ENCODE measurements at places on chromosomes 6 and 20. TPM values are rescaled to one million over a fixed set of nuclear protein-coding genes. Genes with fewer than 3 reads are reported as not detected.

The NKX2-2 gene
- not detected for total RNA-seq

The APOBEC2 gene
- not detected for total RNA-seq

The MLIP gene
- not detected for total RNA-seq

The FAM210B gene
- 5.2 TPM for total RNA-seq

The FNDC1 gene
- total RNA-seq: not detected

The SEMG1 gene
- not detected for total RNA-seq

The ITPA gene
- total RNA-seq: 53.2 TPM

DNA sequence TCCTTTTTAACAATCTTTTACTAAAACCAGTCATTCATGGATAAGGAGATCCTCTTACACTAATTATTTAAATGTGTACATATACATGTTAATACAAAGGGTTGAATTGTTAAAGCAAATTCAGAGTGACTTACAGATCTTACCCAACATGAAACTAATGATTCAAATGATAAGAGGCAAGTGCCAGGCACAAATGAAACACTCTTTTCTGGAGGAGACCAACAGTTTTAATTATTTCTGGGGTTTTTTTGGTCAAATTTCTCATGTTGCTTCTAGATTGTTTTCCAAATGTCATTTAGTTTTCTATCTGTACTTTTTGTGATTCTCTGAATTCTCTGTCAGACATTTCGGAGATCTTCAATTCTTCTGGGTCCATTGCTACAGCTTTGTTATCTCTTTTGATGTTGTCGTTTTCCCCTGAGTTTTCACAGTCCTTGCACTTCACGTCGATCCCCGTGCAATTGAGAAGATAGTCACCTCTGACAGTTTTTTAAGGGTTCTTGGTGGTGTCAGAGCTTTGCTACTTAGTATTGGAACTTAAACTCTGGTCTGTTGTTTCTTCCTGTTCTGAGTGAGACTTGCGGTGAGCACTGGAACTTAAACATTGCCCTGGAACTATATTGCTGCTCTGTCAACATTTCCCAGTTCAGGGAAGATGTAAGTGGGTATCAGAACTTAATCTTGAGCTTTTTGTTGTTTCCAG lies 23.2 kb downstream of the MAS1 start:
- H3K4me3 ChIP-seq: no peak overlapping the region
- no peak for DNase-seq
- peaks cover 1% of the 10 kb centered on the region for H3K4me1 ChIP-seq
- no peaks in the 10 kb centered on the region for H3K36me3 ChIP-seq

- no peak overlapping the region for H3K27ac ChIP-seq
- H3K4me3 ChIP-seq: no peak overlapping the region
- no peaks in the 10 kb centered on the region for H3K36me3 ChIP-seq
- no peaks in the 10 kb centered on the region for H3K27me3 ChIP-seq
- no peak for DNase-seq
Measured at GRCh38 chr6:139778688-139779087, 404.2 kb upstream of the CITED2 start.

DNA sequence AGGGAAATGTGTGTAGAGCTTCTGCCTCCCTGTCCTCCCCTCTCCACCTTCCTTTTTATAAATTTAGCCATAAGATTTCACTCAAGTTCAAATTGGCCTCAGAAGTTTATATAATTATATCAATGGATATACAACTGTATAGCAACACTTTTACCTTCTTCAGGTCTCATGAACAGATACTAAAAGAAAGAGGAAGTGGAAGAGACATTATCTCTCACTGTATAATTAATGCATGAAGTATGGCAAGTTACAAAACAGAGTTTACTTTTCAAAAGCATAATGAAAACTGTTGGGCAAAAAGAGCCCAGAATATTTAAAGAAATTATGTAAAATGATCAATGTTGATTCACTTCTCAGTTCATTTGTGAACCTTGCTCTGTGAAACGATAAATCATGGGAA lies 99.7 kb downstream of the PDE7B start:
- H3K4me1 ChIP-seq: no peaks in the 10 kb centered on the region
- no peak overlapping the region for H3K4me3 ChIP-seq
- H3K27me3 ChIP-seq: no peaks in the 10 kb centered on the region
- DNase-seq: no peak
- no peak overlapping the region for H3K27ac ChIP-seq

DNA sequence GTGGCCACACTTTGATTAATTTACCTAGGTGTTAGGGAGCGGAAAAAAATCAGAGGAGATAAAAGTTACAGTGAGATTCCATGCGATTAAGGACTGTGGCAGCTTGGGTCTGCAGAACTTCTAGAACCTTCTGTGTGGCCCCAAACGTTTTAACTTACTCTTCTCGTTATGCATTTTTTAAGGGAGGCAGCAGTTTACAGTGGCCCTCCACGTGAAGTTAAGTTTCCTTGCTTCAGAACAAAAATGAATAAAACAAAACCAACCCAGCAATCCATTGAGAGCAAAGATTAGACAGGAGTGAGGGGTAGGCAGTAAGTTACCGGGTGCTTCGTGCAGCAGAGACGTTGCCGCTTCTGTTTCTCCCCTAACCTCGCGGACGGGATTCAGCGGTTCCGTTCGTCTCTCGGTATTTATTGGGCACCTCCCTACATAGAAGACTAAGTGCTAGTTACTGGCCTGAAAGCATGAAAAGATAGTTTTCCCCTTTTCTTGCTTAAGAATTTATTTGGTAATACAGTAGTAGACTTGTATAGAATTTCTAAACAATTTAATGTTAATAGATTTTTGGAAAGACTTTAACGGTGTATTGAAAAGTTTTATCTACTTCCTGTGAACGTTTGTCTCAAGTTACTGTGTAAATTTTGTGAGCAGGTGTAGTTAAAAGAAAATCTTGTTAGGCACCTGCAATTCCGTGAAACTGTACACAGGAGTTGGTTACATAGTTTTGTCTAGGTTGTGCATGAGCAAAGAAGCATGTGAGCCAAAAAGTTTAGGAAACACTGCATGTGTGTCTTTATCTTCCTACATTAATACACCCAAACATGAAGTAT lies 1.1 kb downstream of the BAG2 start:
- no peaks in the 10 kb centered on the region for H3K27me3 ChIP-seq
- H3K4me3 ChIP-seq: peak overlapping the region; percentile 87
- peak; percentile 51 for DNase-seq
- peaks cover 21% of the 10 kb centered on the region for H3K36me3 ChIP-seq
- H3K4me1 ChIP-seq: peaks cover 38% of the 10 kb centered on the region

- no peaks in the 10 kb centered on the region for H3K36me3 ChIP-seq
- no peaks in the 10 kb centered on the region for H3K27me3 ChIP-seq
- no peak for DNase-seq
- no peak overlapping the region for H3K27ac ChIP-seq
- no peak overlapping the region for H3K4me3 ChIP-seq
Measured at GRCh38 chr6:17202526-17202925, 78.6 kb upstream of the RBM24 start.

- H3K27ac ChIP-seq: peak overlapping the region; percentile 23
- no peaks in the 10 kb centered on the region for H3K27me3 ChIP-seq
- no peak overlapping the region for H3K4me3 ChIP-seq
- no peak for DNase-seq
- peaks cover 20% of the 10 kb centered on the region for H3K4me1 ChIP-seq
- H3K36me3 ChIP-seq: peaks cover 75% of the 10 kb centered on the region
Measured at GRCh38 chr6:166969390-166970002, 13.1 kb upstream of the RNASET2 start.

DNA sequence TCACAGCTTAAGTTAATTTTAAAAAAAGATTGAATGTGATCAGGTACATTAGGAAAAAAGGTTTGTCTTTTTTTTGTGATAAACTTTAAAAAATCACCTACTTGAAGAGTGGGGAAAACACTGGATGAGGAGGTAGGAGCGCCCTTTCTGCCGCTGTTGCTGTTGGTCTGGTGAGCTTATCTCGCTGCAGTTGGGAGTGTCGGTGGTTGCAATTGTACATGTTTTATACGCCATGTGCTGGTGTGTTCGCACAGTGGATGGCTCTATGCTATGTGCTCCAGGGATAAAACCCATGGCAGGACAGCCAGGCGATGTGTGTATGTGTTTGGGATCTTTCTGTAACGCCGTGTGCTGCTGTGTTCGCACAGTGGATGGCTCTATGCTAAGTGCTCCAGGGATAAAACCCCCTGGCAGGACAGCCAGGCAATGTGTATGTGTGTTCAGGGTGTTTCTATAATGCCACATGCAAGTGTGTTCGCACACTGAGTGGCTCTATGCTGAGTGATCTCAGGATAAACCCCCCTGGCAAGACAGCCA lies 1.7 kb downstream of the SLC22A3 start:
- H3K27me3 ChIP-seq: peaks cover 57% of the 10 kb centered on the region
- H3K4me1 ChIP-seq: peaks cover 4% of the 10 kb centered on the region
- no peaks in the 10 kb centered on the region for H3K36me3 ChIP-seq
- H3K27ac ChIP-seq: no peak overlapping the region

- H3K27ac ChIP-seq: no peak overlapping the region
- no peaks in the 10 kb centered on the region for H3K27me3 ChIP-seq
- H3K4me1 ChIP-seq: no peaks in the 10 kb centered on the region
- no peak overlapping the region for H3K4me3 ChIP-seq
- no peak for DNase-seq
Measured at GRCh38 chr6:163526346-163526745, 111.8 kb downstream of the QKI start.

GRCh38 chr6:144259986-144260385 lies 25.1 kb upstream of the UTRN start:
- no peak for DNase-seq
- H3K36me3 ChIP-seq: no peaks in the 10 kb centered on the region
- H3K27me3 ChIP-seq: no peaks in the 10 kb centered on the region
- no peak overlapping the region for H3K4me3 ChIP-seq

DNA sequence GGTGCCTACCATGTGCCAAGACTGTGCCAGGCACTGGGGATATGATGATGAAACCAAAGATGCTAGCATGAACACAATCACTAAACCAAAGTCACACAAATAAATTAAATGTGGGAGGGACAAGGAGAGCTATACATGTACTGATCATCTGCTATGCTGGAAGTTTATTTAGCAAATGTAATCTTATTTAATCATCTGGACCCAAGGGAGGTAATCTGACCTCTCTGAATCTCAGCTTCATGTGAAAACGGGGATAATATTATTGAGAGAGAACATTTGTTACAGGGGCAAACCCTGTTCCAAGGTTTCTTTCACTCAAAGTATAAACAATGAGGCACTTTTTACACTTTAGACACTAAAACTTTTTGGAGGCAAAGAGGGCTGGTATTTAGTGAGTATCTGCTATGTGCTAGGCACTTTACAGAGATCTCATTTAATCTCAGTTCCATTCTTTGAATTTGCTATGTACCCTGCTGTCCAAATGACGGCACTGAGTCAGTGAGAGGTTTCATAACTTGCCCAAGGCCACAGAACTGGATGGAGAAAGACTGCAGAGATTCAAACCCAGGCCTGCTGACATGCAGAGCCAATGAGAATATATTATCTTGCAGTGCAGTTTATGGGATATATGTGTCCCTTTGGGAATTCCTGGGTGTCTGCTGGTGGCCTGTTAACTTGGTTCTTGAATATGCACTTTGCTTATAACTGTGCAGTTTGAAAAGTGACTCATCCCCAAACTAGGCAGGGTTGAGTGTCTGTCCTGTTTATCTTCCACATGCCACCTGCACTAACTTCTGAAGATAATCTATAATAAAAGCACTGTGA lies 3.3 kb upstream of the ASXL1 start:
- H3K36me3 ChIP-seq: peaks cover 6% of the 10 kb centered on the region
- peaks cover 43% of the 10 kb centered on the region for H3K4me1 ChIP-seq

- DNase-seq: no peak
- no peak overlapping the region for H3K4me3 ChIP-seq
- peak overlapping the region; percentile 82 for H3K27ac ChIP-seq
- peaks cover 36% of the 10 kb centered on the region for H3K4me1 ChIP-seq
- H3K36me3 ChIP-seq: peaks cover 87% of the 10 kb centered on the region
- no peaks in the 10 kb centered on the region for H3K27me3 ChIP-seq
Measured at GRCh38 chr20:48659858-48660257, 167.9 kb downstream of the PREX1 start.

DNA sequence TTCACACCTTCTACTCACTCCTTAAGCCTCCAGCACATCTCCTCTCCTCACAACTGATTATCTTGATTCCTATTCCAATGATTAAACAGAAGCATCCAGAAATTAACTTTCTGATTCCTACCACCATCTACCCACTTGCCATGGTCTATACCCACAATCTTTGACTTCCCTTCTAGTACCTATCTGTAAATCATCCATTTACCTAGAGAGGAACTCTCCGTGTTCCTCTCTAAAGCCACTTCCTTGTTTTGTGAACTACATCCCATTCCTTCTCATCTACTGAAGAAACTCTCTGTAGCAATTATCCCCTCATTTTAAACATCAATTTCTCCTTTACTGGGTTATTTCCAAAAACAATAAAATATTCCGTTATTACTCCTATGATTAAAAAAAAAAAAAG lies 167.3 kb downstream of the ARHGAP18 start:
- H3K4me1 ChIP-seq: no peaks in the 10 kb centered on the region
- H3K4me3 ChIP-seq: no peak overlapping the region
- no peak overlapping the region for H3K27ac ChIP-seq
- DNase-seq: no peak
- no peaks in the 10 kb centered on the region for H3K36me3 ChIP-seq

Data from activated CD8-positive, alpha-beta T cell treated with anti-CD3 and anti-CD28 coated beads, Interleukin-2, amount 10 ng/mL, durations not matched to agents 7 days and 5 days (primary cell).